ENCODE measurements at places on chromosomes 4 and X. TPM values are rescaled to one million over a fixed set of nuclear protein-coding genes. Genes with fewer than 3 reads are reported as not detected.

- no peak for DNase-seq
These were observed 7.4 kb upstream of the DYNLT3 start for GRCh38 chrX:37854748-37855147.

Gene IQSEC2
- total RNA-seq = 8.6 TPM

- no peak for DNase-seq
These were observed 41.7 kb downstream of the KDM6A start for GRCh38 chrX:44914532-44915198.

DNA sequence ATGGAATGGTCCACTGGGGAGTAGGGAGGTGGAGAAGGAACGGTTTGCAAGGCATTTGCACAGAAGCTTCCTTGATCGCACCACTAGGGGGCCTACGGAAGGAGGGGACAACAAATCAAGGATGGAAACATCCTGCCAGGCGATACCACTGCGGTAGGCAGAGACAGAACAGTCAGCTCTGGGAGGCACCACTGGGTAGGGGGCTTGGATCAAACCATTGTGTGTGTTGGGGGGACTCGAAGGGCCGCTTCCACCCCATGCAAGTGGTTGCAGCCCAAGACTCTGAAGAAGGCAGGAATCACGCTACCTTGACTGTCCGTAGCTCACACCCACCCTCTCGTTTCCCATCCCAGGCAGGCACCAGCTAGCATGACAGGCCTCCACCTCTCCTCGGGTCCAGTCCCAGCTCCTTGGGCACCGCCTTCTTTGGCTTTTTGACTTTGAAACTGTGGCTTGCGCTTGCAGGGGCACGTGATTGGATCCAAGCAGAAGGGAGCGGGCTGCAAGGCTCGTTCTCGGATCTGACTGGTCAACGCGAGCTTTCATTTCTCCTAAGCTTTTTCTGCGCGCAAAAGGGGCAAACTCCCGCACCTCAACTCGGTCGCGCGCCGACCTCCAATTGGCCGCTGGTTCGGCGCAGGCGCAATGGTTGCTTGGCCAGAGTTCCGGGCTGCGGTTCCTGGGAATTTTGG is 28.4 kb downstream of the GAGE1 start:
- DNase-seq = no peak

- no peak for DNase-seq
These were observed 55.3 kb upstream of the CXorf51B start for GRCh38 chrX:146754268-146754667.

Gene PHOX2B
- not detected for total RNA-seq

GRCh38 chr4:7978907-7979651 is 39.4 kb upstream of the AFAP1 start:
- no peak for DNase-seq

Gene GK
- total RNA-seq = 13.9 TPM

DNA sequence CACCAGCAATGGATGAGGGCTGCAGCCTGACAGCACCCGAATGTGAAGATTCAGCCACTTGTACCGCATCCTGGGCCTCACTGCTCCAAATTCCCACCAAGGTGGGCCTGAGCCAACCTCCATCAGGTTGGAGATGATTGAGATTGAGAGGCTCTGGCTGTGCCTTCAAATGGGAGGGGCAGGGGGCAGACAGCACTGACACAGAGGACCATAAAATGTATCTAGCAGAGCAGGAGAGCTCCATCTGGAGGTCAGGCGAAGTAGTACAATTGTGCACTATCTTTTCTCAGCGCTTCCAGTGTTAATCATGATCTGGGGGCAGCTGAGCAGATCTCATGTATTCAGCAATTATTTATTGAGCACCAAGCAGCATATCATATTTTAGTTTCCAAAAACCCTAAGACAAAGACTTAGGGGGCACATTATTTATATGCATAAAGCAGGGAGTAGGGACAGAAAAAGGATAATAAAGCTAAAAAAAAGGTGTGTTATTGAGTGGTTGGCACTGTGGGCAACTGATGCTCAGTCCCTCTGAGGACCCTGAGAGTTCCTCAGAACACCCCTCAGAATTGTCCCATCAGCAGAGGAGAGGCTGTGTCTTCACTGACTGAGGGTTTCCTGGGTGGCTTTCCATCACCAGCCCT is 31.6 kb upstream of the C1QTNF7 start:
- DNase-seq = no peak

Gene TMEM154
- 0.47 TPM for total RNA-seq

- DNase-seq = peak; percentile 31
These were observed 7.1 kb downstream of the RASL11B start for GRCh38 chr4:52869196-52869595.

Gene SPRY1
- total RNA-seq = 12.9 TPM

Gene BBS12
- total RNA-seq = 19.5 TPM

DNA sequence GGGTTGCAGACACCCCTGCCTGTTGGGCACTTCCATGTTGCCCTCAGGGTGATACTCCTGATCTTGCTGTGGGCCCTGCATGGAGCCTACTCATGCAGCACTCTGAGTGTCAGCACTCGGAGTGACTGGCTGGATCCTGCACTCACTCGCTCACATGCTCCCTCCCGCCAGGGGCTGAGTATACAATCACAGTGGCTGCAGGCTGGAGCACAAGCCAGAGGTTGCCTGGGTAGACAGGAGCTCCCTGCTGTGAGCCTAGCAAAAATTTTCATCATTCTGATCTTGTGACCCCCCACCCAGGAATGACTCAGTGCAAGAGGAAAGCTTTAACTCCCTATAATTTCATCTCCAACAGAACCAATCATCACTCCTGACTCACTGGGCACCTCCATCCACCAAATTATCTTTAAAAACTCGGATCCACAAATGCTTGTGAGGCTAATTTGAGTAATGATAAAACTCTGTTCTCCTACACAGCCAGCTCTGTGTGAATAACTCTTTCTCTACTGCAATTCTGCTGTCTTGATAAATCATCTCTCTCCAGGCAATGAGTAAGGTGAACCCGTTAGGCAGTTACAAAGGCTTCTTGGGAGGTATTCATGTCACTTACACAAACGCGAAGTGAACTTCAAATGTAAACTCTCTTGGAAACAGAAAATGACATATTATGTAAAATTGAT is 1180.8 kb upstream of the PABPC4L start:
- no peak for DNase-seq

- no peak for DNase-seq
These were observed 452.1 kb upstream of the BOD1L1 start for GRCh38 chr4:14079601-14080000.

DNA sequence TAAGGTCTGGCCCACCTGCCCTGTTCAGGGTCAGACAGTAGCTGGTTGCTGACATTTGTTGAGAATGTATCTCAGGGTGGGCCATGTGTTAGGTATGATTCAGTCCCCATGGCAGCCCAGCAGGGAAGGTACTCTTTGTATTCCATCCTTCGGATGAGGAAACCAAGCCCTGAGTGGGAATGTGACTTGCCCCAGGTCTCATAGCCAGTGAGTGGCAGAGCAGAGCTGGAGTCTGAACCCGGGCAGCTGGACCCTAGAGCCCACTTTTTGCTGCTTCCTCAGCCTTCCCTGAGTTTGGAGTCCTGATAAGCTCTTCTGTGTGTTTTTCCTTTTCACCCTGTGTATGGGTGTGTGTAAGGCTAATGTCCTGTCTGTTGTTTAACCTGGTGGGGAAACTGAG is 21.6 kb upstream of the UBA1 start:
- DNase-seq = no peak

Gene FBXL5
- 229 TPM for total RNA-seq

DNA sequence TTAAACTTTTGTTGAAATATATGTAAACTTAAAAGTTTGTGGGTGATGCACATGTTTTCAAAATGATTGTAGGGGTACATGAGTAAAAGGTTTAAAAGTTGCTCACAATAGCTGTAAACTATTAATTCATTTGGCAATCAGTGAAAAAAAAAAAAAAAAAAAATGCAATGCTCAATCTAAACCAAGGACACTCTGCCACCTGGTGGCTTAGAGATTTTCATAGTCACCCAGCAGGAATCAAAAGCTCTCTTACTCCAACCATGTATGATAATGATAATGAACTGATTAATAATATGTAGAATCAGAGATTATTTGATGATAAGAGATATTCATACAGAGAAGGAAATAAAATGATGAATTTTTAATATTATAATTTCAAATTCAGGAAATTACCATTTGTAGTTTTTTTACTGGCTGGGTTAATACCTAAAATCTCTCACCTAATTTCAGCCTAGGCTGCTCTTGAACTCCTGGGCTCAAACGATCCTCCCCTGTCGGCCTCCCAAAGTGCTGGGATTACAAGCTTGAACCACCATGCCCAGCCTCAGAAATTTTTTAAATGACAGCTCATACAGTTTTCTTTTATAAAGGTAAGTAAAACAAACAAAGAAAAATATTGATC is 46.9 kb upstream of the SLC25A4 start:
- no peak for DNase-seq

Gene CTAG2
- total RNA-seq = not detected

DNA sequence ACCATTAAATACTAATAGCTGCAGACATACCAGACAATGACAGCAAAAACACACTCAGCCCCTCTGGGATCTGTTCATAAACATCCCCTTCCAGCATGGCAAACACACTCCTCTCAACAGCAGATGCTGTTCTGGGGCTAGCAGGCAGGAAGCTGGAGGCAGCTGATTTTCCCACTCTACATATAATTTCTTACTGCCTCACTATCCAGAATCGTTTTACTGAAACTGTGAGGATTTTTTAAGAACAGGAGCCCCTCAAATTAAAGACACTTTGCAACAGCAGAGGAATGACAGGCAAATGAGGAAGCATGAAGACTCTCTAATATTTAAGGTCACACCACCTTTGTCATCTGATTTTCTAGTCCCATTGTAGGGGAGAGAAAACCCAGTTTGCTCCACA is 2.2 kb downstream of the MAPK10 start:
- no peak for DNase-seq

DNA sequence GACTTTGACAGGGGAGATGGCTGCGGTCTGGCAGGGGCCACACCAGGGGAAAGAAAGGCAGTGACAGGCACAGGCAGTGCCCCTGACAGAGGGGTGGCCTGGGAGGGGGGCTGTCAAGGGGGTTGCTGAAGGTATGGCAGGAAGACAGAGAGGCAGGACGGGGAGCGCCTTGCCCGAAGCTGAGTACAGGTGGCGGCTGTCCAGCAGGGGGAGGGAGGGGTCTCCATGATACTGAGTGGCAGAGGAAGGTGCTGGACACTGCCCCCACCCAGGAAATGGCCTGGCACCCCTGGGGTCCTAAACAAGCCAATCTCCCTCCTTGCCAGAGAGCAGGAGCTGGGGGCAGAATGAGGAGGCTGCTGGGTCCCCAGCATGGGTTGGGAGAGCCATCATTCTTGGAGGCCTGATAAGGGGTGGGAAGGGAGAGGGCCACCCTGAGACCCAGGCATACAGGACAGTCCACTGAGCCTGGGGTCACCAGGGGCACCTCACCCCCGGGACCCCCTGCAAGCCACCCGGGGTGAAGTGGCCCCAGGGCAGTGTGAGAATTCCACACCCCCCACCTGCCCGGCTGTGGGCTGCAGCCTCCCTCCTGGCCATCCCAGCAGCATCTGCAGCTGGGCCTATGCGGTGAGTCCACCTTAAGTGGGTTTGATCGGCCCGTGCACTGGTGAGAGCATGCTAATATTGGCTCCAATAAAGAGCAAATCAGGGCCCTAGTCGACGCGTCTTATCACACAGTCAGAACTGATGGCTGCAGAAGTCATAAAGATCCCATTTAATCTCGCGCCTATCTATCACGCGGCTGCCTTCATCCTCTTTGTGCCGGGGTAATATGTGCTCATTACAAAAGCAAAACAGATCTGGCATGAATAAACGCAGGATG is 108.5 kb downstream of the FAM53A start:
- no peak for DNase-seq

Gene NDST3
- 39.3 TPM for total RNA-seq

DNA sequence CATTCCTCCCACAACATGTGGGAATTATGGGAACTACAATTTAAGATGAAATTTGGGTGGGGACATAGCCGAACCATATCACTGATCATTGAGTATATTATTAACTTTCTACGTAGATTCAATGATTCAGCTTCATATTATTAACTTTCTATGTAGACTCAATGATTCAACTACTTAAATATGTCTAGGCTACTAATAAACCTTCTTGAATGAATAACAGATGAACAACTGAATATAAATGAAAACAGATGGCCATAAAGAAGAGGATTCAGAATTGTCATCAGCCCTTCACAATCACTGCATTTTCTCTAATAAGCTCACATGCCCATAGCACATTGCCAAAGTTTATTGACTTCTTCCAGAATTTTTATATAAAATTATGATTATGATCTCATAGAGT is 57.0 kb downstream of the CEP44 start:
- DNase-seq = no peak

GRCh38 chrX:33741807-33742206 is 390.3 kb downstream of the FAM47A start:
- DNase-seq = no peak

DNA sequence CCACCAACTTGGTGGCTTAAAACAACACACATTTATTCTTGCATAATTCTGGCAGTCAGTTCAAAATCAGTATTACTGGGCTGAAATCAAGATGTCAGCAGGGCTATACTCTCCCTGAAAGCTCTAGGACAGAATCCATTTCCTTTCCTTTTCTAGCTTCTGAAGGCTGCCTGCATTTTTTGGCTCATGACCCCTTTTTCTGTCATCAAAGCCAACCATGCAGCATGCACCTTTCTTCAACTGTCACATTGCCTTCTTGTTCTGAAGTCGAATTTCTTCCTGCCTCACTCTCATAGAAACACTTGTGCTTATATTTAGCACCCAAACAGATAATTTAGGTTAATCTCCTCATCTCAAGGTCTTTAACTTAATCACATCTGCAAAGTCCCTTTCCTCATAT is 79.8 kb upstream of the PPP1R2C start:
- no peak for DNase-seq

DNA sequence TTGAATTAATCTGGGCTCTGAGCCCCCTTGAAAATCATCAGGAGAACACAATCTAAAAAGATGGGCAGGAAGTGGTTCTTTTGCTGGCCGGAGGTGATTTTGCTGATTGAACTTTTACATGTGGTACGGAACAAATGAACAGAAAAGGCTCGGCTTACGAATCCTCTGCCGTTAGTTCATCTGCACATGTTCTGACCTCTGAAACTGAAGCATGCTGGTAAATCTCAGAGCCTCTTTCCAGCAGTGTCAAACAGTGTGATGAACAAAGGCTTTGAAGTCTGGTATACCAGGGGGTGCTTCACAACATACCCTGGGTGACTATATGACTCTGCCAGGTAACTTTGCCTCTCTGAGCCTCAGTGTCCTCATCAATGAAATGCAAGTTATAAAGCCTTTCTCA is 194.2 kb upstream of the C1QTNF7 start:
- no peak for DNase-seq

Gene SH3BP2
- total RNA-seq = 24.8 TPM

All from occipital lobe (tissue), 3 donors.